ENCODE measurements at places on chromosomes 5 and 9. TPM values are rescaled to one million over a fixed set of nuclear protein-coding genes. Genes with fewer than 3 reads are reported as not detected.

ARID3C gene
- 0.51 TPM for total RNA-seq

LHX2 gene
- total RNA-seq: not detected

PCDHGC5 gene
- 0.56 TPM for total RNA-seq

UBE2QL1 gene
- 0.05 TPM for total RNA-seq

MELK gene
- 12.9 TPM for total RNA-seq

DNA sequence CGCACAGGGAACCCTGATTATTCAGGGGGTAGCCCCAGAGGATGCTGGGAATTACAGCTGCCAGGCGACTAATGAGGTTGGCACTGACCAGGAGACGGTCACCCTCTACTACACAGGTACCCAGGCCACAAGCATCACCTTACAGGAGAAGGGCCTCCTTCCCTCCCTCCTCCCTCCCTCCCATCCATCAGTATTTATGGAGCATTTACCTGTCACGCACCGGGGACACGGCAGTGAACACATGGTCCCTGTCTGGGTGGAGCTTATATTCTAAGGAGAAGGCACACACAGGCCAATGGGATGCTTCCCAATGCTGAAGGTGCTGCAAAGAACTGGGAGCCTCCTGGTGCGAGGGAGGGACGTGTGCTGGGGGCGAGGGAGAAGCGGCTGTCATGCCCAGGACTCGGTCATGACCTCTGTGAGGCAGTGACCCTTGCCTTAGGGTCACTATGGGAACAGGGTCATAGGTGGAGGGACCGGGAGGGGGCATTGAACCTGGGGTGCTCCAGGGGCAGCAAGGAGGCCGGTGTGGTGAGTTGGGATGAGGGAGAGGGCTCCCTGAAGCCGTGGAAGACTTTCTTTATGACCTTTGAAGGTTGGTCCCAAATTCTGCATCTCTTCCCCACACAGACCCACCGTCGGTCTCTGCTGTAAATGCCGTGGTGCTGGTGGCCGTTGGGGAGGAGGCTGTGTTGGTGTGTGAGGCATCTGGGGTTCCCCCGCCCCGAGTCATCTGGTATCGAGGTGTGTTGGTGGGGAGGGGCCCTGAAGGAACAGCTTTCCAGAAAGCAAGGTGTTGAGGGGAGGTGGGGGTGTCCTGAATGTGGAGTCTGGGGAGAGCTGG, 41.5 kb downstream of the HMCN2 start:
- DNase-seq: no peak

GRCh38 chr5:31113666-31114350, 79.7 kb upstream of the CDH6 start:
- no peak for DNase-seq

GRCh38 chr5:138912093-138912492, 37.0 kb upstream of the LRRTM2 start:
- no peak for DNase-seq

GRCh38 chr9:98241357-98242300, 13.8 kb downstream of the TBC1D2 start:
- no peak for DNase-seq

Data from dermis blood vessel endothelial cell (primary cell).